ENCODE measurements at places on chromosomes 1 and 21. TPM values are rescaled to one million over a fixed set of nuclear protein-coding genes. Genes with fewer than 3 reads are reported as not detected.

The FLG2 gene
- total RNA-seq = not detected

The GPR61 gene
- 0.37 TPM for total RNA-seq

The FAM151A gene
- not detected for total RNA-seq

The CRB1 gene
- total RNA-seq = 0.26 TPM

The DUSP10 gene
- total RNA-seq = 3.7 TPM

The AK2 gene
- total RNA-seq = 87.7 TPM

The FAM78B gene
- 0.25 TPM for total RNA-seq

The ANKRD34A gene
- total RNA-seq = 0.62 TPM

The RIMKLA gene
- total RNA-seq = not detected

The ASTN1 gene
- total RNA-seq = under 0.01 TPM

The TIE1 gene
- total RNA-seq = 12.3 TPM

The CRP gene
- total RNA-seq = not detected

The AMY1C gene
- total RNA-seq = not detected

The FOXD2 gene
- total RNA-seq = 0.66 TPM

The SPRR2B gene
- not detected for total RNA-seq

The OR2T2 gene
- total RNA-seq = not detected

The C8B gene
- not detected for total RNA-seq

The CAPN8 gene
- not detected for total RNA-seq

The MAD2L2 gene
- 30.8 TPM for total RNA-seq

The UBE2J2 gene
- total RNA-seq = 25.6 TPM

The HES4 gene
- 0.62 TPM for total RNA-seq

The C2CD4D gene
- total RNA-seq = not detected

The CLCA4 gene
- total RNA-seq = 0.40 TPM

The AQP10 gene
- under 0.01 TPM for total RNA-seq

The TNFSF4 gene
- total RNA-seq = 1.2 TPM

The SLC44A5 gene
- 2.1 TPM for total RNA-seq

The C1QA gene
- total RNA-seq = 0.13 TPM

The NR1I3 gene
- total RNA-seq = not detected

The NUP133 gene
- 30.3 TPM for total RNA-seq

The WNT2B gene
- 3.0 TPM for total RNA-seq

The RIPPLY3 gene
- not detected for total RNA-seq

The TAL1 gene
- 0.31 TPM for total RNA-seq

The PODN gene
- total RNA-seq = 7.6 TPM

The KRTAP10-2 gene
- total RNA-seq = not detected

The TTC34 gene
- total RNA-seq = under 0.01 TPM

The BTBD19 gene
- 5.3 TPM for total RNA-seq

The WDR64 gene
- total RNA-seq = not detected

The TFB2M gene
- total RNA-seq = 12.4 TPM

The TRAF5 gene
- total RNA-seq = 14.3 TPM

The RNU1-2 gene
- 1,390 TPM for total RNA-seq

The ARTN gene
- total RNA-seq = 0.25 TPM

The MANEAL gene
- total RNA-seq = 0.99 TPM

The CR1 gene
- total RNA-seq = not detected

The MAN1C1 gene
- total RNA-seq = 8.9 TPM

The ELAPOR1 gene
- total RNA-seq = 0.25 TPM

The OR2L8 gene
- total RNA-seq = not detected

The CFAP57 gene
- total RNA-seq = 0.26 TPM

The OR2T33 gene
- total RNA-seq = not detected

The CNTN2 gene
- total RNA-seq = not detected

The SYPL2 gene
- total RNA-seq = 0.13 TPM

The LYPD8 gene
- total RNA-seq = not detected

The ADGRB2 gene
- total RNA-seq = 4.0 TPM

The SOAT1 gene
- 19.7 TPM for total RNA-seq

The KCNK1 gene
- total RNA-seq = 6.3 TPM

The TNNI3K gene
- total RNA-seq = 1.7 TPM

The RAP1GAP gene
- under 0.01 TPM for total RNA-seq

The GNAT2 gene
- 0.19 TPM for total RNA-seq

The OR2G3 gene
- total RNA-seq = not detected

Measured in aortic smooth muscle cell (primary cell).